ENCODE measurements at places on chromosomes 6 and 20.
A peak's percentile ranks its signal among the peaks of the same experiment; 100 is the strongest.

DNA sequence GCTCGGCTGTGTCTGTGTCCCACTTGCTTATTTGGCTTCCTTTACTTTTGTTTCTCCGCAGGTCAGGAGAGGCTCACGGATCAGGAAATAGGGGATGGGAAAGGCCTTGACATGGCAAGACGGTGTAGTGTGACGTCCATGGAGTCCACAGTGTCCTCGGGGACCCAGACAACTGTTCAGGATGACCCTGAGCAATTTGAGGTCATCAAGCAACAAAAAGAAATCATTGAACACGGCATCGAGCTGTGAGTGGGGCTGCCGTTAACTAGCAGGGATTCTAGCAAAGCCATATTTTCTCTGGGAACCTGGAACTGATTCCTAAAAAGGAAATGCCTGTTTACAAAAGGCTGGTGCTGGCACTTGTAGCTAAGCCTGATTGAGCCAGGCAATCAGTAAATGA lies 54.4 kb downstream of the ARFGEF2 start:
- no peak for DNase-seq

DNA sequence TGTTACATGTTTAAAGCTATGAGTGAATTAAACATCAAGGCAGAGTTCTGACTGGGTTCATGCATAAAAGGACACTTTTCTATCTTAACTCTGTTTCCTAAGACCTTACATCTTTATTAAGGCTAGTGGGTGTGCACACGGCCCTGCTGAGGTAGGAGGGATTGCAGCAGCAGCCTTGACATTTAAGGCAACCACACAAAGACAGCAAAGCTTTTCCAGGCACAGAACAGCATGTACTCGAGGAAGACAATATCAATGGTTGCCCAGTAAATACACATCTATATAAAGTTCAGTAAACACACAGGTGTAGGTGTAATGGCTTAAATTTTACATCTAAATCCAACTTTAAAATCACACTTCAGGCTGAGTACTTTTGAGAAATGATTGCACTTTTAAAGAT lies 79.8 kb upstream of the LOC128125822 start:
- no peak for DNase-seq

DNA sequence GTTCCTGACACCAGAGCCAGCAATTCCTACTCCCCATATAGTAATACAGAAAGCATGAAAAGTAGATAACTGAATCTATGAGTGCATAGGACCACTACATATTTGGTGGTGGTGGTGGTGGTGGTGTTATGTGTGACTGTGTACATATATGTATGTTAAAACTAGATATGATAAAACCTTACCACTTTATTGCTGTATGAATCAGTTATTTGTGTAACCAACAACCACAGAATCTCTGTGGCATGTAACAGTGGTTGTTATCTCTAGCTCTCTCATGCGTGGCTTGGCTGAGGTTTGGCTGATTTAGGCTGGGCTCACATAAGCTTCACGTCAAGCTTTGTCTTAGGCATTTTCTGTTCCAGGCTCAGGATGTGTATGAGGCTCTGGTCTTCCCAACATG lies 55.7 kb downstream of the PLCB1 start:
- DNase-seq = no peak

- no peak for DNase-seq
Measured at GRCh38 chr6:27812078-27812804, 100.0 kb downstream of the OR2B2 start.

- no peak for DNase-seq
Measured at GRCh38 chr6:113122060-113122459, 735.1 kb upstream of the MARCKS start.

- peak; percentile 42 for DNase-seq
Measured at GRCh38 chr6:158852312-158853071, 33.3 kb upstream of the EZR start.

DNA sequence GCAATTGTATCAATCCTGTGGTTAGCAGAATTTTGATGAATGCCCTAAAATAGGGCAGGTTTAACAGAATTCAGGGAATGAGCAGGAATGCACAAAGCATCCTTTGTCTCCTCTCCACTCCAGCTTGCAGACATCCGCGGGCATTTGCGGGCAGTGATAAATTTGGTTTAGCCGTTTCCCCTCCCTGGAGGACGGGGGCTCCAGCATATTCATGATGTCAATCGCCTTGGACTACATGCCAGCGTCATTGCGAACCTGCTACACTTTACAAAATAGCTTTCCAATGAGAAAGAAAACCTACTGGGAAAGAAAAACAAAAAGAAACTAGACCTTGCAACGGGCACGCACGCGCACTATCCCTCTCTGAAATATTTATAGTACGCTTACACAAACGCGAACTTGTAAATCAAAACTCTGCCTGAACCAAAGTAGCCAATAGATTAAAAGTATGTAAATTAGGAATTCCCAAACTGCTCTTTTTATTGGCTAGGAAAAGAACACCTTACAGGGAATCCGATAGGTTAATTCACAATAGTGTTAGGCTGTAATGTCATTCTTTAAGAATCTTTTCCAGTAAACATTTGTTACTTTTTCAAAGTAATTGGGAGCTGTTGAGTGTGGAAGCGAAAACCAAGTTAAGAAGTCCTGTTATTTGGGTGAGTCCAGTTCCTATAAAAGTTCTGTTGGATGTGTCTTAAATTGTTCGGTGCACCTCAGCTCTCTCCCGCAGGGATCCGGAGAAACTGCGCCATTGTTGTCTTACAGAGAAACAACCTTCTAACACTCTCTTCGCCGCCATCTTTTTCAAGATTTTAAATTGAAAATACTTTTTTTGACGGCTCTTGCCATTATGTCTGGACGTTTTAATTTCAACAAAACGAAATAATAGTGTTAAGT lies 136.7 kb downstream of the HFE start:
- peak; percentile 77 for DNase-seq

- DNase-seq = no peak
Measured at GRCh38 chr6:53066077-53066417, 843 bp downstream of the FBXO9 start.

DNA sequence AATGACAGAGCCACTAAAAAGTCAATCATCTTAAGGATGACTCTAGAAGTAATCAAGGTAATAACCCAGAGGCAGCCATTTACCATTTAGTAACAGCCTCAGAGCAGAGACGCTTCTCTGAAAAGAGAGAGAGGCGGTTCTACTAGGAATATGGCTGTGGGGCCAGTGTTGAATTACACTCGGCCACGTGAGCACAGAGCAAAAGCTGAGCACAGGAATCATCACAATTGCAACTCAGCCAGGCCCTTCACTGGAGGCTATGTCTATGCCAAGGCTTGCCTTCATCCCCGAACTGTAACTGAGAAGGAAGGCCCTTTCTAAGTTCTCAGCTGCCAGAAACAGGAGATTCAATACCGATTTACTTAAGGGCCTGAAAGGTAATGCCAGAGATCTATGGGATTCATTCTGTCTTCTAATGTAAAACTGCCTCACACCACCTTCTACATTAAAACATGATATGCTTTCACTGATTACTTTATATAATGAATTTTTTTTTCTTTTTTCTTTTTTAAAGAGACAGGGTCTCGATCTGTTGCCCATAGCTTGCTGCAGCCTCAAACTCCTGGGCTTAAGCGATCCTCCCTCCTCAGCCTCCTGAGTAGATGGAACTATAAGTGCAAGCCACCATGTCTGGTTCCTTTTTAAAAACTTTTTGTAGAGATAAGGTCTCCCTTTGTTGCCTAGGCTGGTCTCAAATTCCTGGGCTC lies 67.6 kb downstream of the NUDT3 start:
- DNase-seq = no peak

DNA sequence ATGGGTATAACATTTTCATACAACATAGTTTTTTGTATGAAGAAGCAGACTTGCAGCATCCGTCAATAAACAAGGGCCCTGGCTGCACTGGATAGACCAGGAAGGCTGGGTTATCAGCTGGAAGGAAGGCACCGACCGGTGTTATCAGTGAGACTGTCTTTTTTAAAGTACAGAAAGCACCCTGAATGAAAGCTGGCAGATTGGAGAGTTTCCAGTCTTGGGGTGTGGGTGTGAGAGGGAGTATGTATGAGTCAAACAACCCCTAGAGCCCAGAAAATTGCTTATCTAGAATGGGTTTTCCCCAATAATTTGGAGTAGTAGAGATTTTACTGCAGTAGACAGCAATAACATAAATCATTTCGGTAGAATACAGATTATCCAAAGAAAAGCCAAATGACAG lies 42.4 kb downstream of the TXLNB start:
- DNase-seq = peak; percentile 53

DNA sequence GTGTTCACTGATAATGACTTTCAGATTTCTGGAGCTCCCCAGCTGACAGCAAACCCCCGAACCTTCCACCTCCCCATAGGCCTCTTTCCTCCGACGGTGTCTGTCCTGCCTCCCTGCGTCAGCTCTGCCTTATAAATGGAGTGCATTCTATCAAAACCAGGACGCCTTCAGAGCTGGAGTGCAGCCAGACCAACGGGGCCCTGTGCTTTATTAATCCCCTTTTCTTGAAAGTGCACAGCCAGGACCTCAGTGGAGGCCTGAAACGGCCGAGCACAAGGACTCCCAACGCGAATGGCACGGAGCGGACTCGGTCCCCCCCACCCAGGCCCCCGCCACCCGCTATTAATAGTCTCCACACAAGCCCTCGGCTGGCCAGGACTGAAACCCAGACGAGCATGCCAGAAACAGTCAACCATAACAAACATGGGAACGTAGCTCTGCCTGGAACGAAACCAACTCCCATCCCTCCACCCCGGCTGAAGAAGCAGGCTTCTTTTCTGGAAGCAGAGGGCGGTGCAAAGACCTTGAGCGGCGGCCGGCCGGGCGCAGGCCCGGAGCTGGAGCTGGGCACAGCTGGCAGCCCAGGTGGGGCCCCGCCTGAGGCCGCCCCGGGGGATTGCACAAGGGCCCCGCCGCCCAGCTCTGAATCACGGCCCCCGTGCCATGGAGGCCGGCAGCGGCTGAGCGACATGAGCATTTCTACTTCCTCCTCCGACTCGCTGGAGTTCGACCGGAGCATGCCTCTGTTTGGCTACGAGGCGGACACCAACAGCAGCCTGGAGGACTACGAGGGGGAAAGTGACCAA lies 42.3 kb upstream of the NAA20 start:
- no peak for DNase-seq

DNA sequence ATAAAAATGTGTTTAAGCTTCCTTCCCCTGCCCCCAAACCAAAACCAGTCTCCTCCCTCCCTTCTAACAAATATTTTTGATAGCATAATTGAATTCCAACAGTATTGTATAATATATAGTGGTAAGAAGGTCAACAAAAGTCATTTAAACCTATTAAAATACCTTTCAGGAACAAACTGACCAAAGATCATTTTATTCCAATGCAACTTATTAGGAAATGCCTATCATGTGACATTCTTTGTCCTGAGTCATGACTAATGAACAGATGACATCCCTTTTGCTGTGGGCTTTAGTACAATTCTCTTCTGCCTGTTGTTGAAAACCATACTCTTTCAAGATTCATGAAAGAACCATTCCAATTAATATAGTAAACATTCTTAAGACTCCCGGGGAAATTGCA lies 51.5 kb upstream of the TRAF3IP2 start:
- no peak for DNase-seq

- no peak for DNase-seq
Measured at GRCh38 chr20:57660181-57660921, 40.1 kb upstream of the ZBP1 start.

GRCh38 chr6:122665929-122666328 lies 55.7 kb downstream of the PKIB start:
- no peak for DNase-seq

DNA sequence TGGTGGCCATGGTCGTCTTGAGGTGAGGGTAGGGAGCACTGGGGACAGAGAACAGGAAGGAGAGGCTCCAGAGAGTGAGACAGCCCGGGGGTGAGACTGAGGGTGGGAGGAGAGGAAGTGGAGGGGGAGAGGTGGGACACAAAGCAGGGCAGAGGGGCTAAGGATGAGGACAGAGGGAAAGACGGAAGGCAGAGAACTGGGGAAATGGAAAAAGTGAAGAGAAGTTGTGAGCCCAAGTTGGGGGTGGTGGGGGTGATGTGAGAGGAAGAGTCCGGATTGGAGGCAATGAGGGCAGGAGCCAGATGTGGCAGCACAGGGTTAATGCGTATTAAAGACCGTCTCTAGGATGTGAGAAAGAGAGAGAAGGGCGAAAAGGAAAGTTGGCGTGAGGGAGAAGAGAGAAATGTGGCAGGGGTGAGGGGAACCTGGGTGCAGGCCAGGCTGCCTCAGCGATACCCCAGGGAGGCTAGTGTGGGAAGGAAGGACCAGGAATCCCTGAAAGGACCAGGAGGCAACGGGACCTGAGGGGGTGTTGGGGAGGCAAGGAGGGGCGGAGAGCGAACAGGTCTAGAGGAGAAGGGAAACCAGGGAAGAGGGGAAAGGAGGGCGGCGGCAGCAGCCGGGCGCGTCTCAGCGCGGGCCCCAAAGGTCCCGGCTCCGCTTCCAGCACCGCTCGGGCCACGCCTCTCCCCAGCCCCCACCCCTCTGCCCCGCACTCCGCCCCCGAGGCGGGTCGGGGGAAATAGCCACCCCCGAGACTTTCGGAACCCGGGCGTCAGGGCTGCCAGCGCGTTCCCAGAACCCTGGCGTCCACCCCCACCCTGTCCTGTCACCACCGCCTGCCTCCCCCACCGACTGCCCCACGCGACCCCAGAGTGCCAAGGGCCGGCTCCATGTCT lies at the start of gene PPP1R18:
TSS of gene PPP1R18 (minus strand) at position 637 of the 899 bp plus-strand sequence. CDS start at position 10, 627 bp downstream.
- peak; percentile 84 for DNase-seq

DNA sequence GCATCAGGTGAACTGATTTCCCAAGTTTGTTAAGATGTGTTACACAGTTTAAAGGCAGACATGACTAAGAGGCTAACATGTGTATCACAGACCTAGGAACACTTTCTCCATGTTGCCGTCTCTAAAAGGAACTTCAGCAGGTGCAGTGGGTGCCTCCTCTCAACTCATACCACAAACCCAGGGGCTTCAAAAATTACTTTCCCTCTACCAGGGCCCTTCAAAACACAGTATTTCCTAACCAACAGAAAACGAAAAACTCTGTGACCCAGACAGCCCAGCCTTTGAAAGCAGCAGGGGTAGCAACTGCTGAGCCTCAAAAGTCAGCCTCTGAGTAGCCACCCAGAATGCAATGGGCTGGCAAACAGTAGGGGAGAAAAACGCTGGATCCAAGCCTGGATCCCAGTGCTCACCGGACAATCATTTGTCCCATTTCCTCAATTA lies 28.5 kb downstream of the B4GALT5 start:
- DNase-seq = no peak

- no peak for DNase-seq
Measured at GRCh38 chr6:46105568-46105967, 24.2 kb upstream of the ENPP4 start.

GRCh38 chr20:5608104-5608441 lies 142.1 kb upstream of the SHLD1 start:
- DNase-seq = no peak

- DNase-seq = no peak
Measured at GRCh38 chr6:3403238-3404173, 53.3 kb downstream of the SLC22A23 start.

- no peak for DNase-seq
Measured at GRCh38 chr20:5489601-5490000, 172.8 kb upstream of the PROKR2 start.

- no peak for DNase-seq
Measured at GRCh38 chr6:151862461-151862860, 55.0 kb downstream of the ESR1 start.

DNA sequence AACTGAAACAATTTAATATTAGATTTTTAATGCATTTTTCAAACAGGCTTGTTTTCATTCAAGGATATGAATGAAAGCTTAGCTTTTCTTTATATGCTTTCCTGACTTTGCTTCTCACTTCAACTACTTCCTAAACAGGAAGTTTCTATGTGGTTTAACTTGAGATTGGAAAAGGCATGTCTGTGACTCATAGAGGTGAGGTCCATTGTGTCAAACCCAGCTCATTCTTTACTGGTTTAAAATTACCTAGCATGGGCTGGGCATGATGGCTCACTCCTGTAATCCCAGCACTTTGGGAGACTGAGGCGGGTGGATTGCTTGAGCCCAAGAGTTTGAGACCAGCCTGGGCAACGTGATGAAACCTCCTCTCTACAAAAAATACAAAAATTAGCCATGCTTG lies 34.4 kb downstream of the EFHC1 start:
- DNase-seq = no peak

Measured in CD4-positive, alpha-beta T cell treated with Interleukin-15 for 4 hours (primary cell).